ENCODE measurements at places on chromosomes 13 and 19. TPM values are rescaled to one million over a fixed set of nuclear protein-coding genes. Genes with fewer than 3 reads are reported as not detected.

TMEM238 gene
- 1.0 TPM for total RNA-seq

ZNF433 gene
- 2.0 TPM for total RNA-seq

ATP1A3 gene
- 0.05 TPM for total RNA-seq

SACS gene
- total RNA-seq = 79.0 TPM

KLHL26 gene
- 9.1 TPM for total RNA-seq

TEKTIP1 gene
- not detected for total RNA-seq

CEACAM8 gene
- total RNA-seq = not detected

SIGLEC10 gene
- total RNA-seq = not detected

ITM2B gene
- 538 TPM for total RNA-seq

ZNF844 gene
- total RNA-seq = 5.7 TPM

TRIM28 gene
- 492 TPM for total RNA-seq

COQ8B gene
- total RNA-seq = 31.8 TPM

ADM5 gene
- total RNA-seq = 0.70 TPM

PTPRS gene
- 17.5 TPM for total RNA-seq

GNG7 gene
- total RNA-seq = 1.0 TPM

YJU2 gene
- total RNA-seq = 23.7 TPM

CBLC gene
- total RNA-seq = not detected

NLRP7 gene
- total RNA-seq = not detected

CDK8 gene
- 12.8 TPM for total RNA-seq

GRCh38 chr13:102561933-102562332 lies 34.9 kb upstream of the TPP2 start:
- no peak for DNase-seq

DNA sequence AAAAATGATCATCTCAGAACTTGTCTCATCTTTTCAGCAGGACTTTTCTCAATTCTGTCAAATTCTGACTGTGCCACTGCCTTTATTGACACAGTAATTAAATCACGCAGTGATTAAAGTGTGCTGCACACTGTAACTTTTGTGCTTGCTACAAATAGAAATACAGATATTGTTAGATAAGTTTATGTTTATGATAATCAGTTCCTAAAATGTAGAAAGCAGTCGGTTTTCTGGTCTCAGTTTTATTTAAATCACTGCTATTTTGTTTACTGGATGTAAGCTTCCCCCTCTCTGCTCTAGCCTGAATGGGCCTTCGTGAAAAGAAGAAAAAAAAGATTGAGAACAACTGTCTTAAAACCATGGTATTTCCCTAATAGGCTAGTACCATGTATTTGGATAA lies 258.8 kb upstream of the STARD13 start:
- DNase-seq = no peak

DNA sequence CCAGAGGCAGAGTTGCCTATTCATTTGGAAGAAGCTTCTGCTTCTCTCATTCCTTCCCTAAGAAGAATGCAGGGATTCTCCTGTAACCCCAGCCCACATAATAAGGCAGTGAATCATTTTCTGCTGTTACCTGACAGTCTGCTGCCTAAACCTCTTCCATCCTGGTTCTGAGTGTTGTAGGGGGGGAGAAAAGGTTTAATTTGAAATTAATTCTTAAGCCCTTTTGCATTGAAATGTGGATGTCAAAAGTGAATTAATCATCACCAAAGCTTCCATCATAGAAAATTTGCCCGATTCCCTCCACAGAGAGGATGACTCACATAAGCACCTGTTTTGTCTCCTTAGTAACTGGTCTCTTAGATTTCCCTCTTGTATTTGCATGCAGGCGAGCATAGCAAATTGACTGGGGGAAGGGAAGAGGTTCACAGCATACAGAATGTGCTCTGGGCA lies 146.7 kb upstream of the FNDC3A start:
- no peak for DNase-seq

DNA sequence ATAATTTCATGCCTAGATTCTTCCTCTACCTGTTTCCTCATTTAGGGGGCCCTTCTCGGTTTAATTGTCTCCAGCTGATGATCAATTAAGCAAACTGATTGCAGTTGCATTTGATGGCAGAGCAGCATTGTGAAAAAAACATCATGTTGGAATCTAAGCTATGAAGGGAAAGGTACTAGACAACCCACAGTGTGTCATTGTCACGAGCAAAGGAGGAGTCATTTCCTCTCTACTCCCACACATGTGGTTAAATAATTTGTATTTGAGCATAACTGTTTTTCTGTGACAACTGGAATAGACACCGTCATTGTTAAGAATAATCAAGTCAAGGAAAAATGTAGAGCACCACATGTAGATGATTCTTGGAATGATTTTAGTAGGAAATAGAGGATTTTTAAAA lies 240.3 kb downstream of the DCT start:
- peak; percentile 28 for DNase-seq

GRCh38 chr13:46551410-46552302 lies 1.3 kb upstream of the LRCH1 start:
- DNase-seq = peak; percentile 88

DNA sequence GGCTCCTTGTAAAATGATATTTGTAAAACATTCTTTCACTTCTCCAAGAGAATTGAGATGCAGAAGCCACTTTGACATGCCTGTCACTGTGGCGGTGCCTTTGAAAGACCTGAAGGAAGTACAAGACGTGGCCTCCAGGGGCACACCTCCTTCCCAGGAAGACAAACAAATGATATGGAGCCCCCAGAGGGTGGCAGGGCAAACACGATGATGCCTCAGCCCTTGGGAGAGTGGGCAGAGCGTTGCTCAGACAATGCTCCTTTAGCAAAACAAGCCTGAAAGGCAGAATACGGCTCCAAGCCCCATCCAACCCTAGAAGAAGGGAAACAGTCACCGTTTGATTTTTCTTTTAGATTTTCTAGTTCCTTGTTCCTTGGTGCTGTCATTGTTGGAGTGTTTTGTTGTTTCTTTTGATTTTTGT lies 9.2 kb upstream of the ATP12A start:
- peak; percentile 19 for DNase-seq

DNA sequence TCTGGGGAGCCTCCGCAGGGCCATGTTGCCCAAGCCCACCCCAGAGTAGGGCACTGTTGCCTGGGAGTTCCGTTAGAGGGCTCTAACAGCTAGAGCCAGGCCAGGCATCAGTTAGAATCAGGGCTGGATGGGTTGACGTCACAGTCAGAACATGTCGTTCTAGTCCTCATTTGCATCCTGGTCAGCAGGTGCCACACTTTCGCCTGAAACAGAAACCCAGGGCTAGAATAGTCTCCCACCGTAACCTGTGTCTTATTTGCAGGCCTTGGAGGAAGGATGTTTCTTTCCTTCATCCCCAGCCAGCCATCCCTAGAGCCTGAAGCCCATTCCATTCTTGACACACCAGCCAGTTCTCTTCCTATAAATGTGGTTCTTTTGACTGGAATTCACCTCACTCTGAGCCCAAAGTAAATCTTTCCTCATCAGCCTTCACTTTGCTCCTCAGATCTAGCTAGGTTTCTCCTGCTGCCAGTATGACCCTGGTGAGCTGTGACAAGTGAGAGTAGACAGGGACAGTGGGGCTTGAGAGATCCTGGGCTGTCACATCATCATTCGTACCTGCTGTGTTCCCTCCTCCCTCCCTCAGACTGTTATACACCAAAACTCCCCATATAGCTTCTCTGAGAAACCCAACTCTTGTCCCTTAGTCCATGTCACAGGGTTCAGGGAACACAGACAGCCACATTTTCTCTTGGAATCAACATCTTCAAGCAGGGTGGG lies 12.2 kb upstream of the CCDC97 start:
- no peak for DNase-seq

DNA sequence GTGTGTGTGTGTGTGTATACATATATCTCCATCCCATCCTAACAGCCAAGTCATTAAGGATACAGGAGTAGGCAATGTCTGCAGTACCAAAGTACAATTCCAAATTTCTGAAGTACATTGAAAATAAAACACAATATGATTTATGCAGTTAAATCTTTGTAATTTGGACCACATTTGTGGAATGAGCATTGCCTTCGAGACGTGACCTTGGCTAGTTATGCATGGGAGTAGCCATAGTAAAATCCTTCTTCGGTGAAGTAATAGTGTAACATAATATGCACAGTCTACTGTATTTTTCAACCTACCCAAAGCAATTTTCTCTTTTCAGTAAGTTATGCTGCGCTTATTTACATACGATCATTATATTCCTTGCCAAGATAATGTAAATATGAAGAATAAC lies 665.7 kb upstream of the GPC6 start:
- DNase-seq = no peak

DNA sequence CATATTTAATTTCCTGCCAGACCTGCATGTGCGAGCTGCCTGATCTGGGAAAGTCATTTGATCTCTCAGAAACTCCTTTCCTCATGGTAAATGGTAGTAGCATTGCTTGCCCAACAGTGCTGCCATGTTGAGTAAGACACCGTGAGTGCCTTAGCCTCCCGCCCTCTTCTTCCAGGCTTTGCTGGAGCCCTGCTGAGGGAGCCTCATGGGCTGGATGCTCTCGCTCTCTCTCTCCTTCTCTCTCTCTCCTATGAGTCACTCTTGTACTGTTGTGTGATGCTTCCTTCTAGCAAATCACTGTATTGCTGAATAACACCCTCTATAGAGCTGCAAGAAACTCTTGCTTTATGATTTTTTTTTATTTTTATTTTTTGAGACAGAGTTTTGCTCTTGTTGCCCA lies 365.5 kb downstream of the UQCRFS1 start:
- DNase-seq = no peak

GRCh38 chr19:46927106-46927505 lies 66.3 kb downstream of the ARHGAP35 start:
- DNase-seq = no peak

DNA sequence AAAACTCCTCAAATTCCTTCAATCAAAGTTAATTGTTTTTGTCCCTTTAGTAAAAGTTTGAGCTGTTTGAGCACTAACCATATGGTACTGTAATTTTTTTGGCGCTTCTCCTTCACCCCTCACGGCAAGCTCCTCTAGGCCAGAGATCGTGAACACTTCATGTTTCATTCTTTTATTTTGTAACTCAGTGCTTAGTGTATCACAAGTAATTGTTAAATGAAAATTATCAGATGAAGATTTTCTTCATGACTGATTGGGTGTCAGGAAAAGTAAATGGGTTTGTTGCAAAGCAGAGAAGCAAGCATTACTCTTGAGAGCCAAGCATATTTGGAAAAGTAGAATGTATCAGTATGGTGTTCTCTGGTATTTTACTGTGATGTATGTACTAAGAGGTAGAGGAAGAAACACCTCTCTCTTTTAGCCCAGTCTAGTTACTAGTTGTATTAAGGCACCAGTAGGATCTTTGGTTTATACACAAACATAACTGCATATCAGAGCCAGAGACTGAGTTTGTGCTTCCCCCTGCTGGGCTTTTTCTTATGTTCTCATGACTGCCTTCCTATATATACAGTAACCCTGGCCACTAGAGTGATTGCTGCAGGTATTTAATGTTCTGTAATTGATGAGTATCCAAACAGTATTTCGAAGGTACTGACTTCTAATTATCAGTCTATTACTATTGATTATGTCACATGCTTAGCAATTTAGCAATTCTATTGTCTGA lies 202.3 kb upstream of the KLHL1 start:
- DNase-seq = no peak

DNA sequence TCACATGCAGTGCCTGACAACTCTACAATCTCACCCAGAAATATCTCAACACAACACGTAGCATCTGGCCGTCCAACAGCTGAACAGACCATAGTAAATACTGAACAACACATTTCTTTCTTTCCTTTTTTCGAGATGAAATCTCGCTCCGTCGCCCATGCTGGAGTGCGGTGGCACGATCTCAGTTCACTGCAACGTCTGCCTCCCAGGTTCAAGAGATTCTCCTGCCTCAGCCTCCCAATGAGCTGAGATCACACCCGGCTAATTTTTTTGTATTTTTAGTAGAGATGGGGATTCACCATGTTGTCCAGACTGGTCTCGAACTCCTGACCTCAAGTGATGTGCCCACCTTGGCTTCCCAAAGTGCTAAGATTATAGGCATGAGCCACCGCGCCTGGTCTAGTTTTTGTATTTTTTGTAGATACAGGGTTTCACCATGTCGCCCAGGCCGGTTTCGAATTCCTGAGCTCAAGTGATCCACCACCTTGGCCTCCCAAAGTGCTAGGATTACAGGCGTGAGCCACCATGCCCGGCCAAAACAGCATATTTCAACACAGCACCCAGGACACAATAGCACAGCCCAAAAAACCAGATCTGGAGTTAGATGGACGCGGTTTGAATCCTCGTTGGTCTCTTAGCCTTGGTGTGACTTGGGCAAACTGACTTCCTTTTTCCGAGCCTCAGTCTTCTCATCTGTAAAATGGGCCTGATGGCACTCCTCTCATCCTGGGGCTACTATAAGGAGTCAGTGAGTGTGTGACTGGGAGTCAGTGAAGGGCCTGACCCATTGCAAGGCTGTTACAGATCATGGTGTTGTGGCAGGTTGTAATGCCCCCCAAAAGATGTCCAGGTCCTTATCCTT lies 22.6 kb downstream of the CYP2A6 start:
- no peak for DNase-seq

- no peak for DNase-seq
These were observed at the start of gene KCNJ14 for GRCh38 chr19:48455171-48455907. TSS of gene KCNJ14 (plus strand) at chr19:48455574. CDS start at chr19:48461725, 6,151 bp downstream.

GRCh38 chr19:51029718-51030117 lies 3.3 kb upstream of the KLK11 start:
- no peak for DNase-seq

- DNase-seq = no peak
These were observed 182.8 kb downstream of the FOXO1 start for GRCh38 chr13:40483601-40484000.

DNA sequence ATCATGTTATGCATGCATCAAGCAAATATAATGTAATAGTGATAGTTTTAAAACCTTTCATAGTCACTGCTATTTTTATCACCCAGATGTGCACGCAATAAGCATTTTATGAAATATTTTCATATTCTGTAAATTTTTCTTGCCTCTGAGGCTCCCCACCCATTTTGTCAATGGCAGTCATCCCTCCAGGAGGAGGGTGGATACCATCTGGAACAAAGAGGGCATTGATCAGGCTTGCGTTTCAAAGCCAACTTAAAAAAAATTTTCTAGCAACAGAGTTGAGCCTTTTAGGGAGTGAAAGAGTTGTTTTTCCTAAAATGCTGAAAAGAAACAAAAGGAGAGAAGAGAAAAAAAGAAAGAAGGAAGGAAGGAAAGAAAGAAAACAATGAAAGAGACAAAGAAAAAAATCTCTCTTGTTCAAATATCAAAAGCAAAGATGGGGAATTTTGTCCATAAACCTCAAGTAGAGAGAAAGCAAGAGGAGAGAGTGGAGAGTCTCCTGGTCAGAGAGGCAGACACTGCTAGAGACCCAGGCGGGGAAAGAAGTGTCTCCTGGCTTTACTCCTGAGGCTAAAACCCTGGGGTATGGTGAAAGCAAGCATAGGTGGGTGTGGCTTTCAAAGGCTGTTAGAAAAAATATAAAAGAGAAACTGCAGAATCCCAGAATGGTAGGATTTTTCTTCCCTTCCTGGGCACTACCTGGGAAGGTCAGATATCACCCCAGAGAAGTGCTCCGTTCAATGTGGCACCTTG lies 63.6 kb upstream of the KLF12 start:
- DNase-seq = no peak

GRCh38 chr13:113616281-113616906 lies 31.8 kb downstream of the TFDP1 start:
- no peak for DNase-seq

GRCh38 chr19:32638625-32639024 lies 36.4 kb downstream of the ANKRD27 start:
- no peak for DNase-seq

GRCh38 chr13:59771272-59771671 lies 392.5 kb downstream of the DIAPH3 start:
- peak; percentile 40 for DNase-seq
